ENCODE measurements at places on chromosomes 7 and 10.

DNA sequence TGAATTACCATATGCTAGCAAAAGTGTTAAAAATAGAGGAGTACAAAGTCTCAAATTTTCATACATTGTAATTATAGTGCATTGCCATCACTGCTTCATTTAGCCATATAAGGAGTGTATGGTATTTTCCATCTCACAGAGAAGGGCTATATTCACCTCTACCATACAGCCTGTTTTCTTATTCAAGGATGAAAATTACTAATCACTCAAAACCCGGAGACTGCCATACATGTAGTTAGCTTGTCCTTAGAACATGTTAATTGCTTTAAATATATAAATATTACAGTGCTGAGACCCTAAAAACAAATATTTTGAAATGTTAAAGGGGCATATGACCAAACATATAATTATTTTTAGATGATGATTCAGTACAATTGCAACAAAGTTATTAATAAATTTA, 49.4 kb downstream of the CPEB3 start:
- no peak for DNase-seq

DNA sequence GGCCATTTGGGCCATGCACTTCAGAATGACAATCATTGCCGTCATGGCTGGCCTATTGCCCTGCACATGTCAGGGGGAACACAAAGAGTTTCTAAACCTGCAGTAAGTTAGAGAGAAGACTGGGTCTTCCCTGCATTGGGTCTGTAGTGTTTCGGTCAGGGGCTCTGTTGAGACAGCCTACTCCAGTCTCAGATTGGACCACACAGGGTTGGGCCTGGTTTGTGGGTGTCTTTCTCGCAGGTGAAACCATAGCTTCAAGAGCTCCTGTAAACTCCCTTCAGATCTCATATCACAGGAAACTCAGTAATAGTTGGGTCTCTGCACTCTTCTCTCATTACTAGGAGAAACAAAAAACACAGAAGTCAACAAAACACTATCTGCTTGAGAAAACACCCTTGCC, 7.3 kb upstream of the TARP start:
- no peak for DNase-seq

DNA sequence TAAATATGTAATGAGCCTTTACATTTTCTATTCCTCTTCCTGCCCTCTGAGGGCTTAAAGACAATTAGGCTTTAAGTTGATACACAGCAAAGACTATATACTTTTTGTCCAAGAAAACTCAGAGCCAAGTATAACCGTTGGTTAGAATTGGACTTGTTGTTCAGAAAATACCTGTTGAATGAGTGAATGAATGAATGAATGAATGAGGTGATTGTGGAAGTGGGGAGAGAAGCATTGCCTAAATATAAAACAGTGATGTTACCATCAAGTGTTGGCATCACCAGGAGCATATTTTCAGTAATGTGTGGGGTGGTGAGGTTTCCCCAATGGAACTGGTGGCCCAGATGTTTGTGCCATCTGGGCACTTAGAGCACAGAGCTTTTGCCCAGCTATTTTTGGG, 106.9 kb downstream of the AOAH start:
- no peak for DNase-seq

- DNase-seq, result no peak
These were observed 39.3 kb downstream of the SPDYE5 start for GRCh38 chr7:75531359-75531821.

DNA sequence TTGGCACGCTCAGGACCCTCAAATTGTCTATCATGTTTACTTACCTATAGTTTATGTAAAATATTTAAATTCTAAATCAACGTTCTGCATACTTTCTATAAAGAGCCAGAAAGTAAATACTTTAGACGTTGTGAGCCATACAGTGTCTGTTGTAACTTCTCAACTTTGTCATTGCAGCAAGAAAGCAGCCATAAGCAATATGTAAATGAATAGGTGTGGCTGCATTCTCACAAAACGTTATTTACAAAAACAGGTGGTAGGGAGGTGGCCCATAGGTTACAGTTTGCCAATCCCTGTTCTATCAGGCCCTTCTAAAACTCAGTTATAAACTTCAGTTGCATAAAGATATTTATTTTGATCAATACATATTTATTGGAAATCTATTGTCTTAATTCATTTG, 12.1 kb upstream of the NPY start:
- no peak for DNase-seq

DNA sequence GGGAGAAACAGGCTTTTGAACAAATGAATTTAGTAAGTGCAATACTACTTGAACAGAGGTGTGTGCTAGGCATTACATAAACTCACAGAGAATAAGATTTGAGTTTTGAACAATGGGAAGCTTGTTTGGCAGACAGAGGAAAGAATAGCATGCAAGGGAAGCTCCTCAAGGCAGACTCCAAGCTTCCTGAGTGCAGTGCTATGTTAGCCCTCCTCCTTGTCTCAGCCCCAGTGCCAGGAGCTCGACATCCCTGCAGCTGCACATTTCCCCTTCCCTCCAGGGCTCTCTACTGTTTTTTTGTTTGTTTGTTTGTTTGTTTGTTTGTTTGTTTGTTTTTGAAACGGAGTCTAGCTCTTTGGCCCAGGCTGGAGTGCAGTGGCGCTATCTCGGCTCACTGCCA, 237.5 kb downstream of the IPMK start:
- no peak for DNase-seq

GRCh38 chr10:79050896-79051555, 17.7 kb upstream of the ZMIZ1 start:
- no peak for DNase-seq

DNA sequence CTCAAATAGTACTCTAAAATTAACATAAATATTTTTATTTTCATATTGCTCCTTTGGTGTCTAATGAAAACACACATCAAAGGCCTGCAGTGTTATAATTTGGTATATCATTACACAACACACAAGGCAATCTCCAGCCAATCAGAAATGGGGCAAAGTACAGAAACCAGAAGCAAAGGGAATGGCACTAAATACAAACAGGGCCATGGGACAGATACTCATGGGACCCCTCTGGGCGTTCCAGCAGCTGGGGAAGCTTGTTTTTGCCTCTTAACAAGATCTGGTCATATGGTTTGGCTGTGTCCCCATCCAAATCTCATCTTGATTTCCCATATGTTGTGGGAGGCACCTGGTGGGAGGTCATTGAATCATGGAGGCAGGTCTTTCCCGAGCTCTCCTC, 551.8 kb upstream of the NRP1 start:
- no peak for DNase-seq

- DNase-seq, result no peak
These were observed 57.4 kb upstream of the AGR3 start for GRCh38 chr7:16939161-16939560.

GRCh38 chr10:111142092-111142768, 65.4 kb downstream of the ADRA2A start:
- DNase-seq, result no peak

GRCh38 chr10:119003572-119004289, 25.8 kb upstream of the NANOS1 start:
- no peak for DNase-seq

DNA sequence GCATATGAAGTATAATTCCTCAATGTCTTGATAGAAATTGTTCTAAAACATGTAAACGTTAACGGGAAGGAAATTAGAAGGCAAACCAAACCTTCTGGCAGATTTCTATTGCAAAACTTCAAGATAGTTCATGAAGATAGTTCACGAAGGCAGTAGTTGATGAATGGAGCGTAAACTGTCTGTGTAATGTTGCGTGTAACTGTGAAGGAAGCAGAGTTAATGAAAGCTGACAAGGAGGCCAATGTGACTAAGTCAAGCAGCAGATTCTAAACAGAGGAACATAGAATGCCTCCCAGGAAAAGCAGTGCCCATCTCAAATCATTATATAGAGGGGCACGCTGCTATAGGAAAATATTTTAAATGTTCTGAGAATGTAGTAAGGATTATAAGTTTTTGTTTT, 659.7 kb upstream of the IGFBP3 start:
- DNase-seq, result no peak

DNA sequence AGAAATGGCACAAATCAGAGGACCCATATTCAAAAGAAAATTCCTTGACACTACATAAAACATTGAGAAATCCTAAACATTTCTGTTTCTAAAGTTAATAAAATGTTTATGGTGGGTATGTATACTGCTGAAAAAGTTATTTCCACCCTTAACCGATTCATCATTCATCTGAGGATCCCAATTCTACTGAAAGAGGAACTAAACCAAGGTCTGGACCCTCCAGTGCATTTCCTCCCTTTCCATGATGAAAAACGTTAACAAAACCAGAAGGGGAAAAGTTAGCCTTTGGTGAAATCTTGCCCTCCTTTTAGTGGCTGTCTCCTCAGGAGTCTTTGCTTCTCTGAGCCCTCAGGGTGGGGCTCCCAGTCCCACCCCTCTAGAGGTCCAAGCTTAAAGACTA, 144.5 kb upstream of the ASAH2 start:
- no peak for DNase-seq

- no peak for DNase-seq
These were observed 672.3 kb downstream of the TNS3 start for GRCh38 chr7:46909601-46910051.

- no peak for DNase-seq
These were observed 6.2 kb upstream of the CH25H start for GRCh38 chr10:89213191-89213808.

DNA sequence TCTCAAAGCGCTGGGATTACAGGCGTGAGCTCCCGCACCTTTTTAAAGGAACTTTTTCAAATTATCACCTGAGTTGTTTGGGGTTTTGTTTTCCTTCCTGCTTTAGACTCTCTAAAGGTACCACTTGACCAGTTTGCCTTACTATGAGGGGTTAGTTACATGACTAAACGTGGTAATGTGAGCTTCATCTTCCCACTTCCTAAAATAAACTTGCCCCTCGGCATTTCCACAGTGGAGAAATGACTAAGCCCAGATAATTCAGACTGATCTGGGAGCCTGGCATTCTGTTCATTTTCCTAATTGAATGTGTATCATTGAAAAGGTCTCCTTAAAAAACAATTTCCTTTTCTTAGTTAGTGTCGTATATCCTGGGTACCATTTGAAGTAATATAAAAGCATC, 163.4 kb downstream of the PLXDC2 start:
- no peak for DNase-seq

Data from NCI-H526 (cell line).